ENCODE measurements at places on chromosomes 6 and 20.

DNA sequence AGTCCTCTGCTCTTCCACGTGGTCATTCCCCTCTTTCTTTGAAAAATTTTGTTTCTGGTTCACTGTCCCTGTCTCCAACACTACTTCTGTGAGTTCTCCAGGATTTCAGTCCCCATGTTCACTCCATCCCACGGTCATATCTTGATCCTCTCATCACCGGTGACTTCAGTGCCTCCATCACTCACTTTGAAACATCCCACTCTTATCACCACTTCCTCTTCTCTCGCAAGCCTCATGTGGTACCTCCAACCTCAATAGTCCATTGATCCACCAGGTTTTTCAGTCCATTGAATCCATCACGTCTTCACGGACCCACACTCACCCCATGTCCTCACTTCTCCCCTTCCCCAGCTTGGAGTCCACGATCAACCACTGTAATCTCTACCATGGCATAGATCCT is 64.8 kb downstream of the CARMIL1 start:
- DNase-seq: no peak

- no peak for DNase-seq
Observed at GRCh38 chr6:98669371-98669770, 165.0 kb upstream of the POU3F2 start.

- DNase-seq: no peak
Observed at GRCh38 chr6:21752054-21752811, 158.7 kb downstream of the SOX4 start.

DNA sequence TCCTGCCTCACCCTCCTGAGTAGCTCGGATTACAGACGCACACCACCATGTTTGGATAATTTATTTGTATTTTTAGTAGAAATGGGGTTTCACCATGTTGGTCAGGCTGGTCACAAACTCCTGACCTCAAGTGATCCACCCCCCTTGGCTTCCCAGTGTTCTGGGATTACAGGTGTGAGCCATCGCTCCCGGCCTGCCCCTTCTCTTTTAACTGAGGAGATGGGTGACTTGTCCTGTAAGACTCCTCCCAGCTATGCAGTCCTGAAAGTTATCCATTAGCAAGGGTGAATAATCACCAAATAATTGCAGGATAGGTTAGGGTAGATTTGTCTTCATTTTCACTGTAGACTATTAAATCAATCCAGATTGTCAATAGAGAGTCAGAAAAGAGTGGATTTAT is 40.5 kb upstream of the JARID2 start:
- DNase-seq: no peak

DNA sequence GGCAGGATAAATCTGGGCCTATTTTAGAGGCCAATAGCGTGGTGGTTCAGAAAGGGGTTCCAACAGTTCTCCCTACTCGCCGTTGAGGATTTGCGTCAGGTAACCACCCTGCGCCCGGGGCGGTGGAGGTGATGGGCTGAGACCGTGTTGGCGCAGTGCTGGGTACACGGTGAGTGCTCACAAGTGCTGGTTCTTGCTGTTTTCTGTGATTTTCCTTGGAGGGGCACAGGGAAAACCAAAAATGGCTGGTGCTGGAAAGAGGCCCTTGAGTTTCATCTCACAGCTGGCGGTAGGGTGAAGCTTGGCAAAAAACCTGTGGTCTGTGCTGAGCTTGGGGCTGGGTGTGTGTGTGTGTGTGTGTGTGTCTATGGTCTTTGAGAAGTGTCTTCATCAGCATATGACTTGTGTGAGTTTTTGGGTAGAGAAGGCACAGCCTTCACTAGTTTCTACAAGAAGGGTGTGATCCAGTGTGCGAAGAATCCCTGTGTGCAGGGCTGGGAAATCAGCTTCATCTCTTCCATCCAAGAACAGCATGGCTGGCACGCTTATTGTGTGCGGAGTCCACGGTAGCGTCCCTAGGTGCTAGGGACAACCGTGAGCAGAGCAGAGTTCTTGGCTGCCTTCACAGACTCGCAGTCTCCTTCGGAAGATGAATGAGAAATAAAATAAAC is 35.3 kb upstream of the SCRT2 start:
- DNase-seq: no peak

GRCh38 chr6:32439602-32440214 is at the start of gene HLA-DRA:
Gene HLA-DRA (plus strand): TSS chr6:32439887. CDS start chr6:32439951, 64 bp downstream.
- DNase-seq: no peak

- DNase-seq: no peak
Observed at GRCh38 chr6:124791156-124791555, 171.1 kb upstream of the RNF217 start.

GRCh38 chr6:26270903-26271667 is 93.9 kb upstream of the BTN3A2 start:
- peak; percentile 56 for DNase-seq

DNA sequence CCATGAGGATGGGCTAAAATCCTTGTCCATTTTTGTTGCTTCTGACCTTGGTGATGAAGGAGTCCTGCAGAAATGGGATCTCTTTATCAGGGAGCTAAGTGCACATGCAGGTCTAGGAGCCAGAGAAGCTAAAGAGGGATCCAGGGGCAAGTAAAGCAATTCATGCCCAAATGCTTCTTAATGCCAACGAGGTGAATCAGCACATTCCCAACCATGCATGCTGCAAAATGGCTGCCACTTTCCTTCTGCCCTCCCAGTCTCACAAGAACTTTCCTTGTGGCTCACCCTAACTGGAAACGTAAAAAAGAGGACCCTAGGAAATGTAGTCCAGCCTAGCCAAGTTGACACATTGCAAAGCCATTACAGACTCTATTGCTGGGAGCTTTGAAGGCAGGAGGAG is 298.4 kb downstream of the MAFB start:
- no peak for DNase-seq

DNA sequence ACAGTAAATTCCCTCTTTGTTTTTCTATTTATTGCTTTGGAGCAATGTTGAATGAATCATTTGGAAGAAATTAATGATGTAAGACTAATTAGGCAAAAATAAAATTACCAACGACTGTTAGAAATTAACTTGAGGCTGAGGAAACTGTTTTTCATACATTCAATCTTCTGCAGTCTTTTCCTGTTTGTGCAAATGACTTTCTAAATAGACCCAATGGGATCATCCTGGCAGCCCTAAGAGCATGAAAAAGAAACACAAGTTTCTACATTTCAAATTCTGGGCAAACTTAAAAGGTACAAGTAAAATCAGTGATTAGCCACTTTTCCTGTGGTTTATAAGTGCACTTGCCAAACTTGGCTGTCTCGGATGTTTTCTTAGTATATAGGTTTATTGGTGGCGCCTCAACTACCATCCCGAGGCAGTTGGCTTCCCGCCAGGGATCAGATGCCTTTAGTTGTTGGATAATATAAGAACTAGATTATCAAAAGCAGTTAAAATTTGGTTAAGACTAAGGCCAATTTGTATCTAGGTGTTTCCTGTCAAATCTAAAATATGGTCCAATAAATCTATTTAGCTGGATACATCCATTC is 181.2 kb downstream of the ISM1 start:
- DNase-seq: no peak

- DNase-seq: no peak
Observed at GRCh38 chr6:118306392-118307238, 241.5 kb upstream of the PLN start.

DNA sequence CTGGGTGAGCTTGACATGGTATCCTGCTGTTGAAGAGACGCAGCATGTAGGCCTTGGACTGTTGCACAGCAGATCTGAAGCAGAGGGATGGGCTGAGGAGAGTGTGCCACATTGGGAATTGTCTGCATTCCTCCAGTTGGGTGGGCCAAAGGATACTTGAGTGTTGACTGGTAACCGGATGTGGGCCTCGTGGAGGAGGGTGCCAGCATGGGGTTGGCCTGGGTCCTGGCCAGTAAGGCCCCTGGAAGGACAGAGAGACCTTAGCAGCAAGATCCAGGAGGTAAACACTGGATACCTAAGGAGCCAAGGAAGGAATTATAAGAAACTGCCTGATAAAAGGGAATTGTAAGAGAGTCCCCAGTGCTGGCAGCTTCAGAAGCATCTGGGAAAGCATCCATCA is 76.9 kb downstream of the FIG4 start:
- DNase-seq: no peak

DNA sequence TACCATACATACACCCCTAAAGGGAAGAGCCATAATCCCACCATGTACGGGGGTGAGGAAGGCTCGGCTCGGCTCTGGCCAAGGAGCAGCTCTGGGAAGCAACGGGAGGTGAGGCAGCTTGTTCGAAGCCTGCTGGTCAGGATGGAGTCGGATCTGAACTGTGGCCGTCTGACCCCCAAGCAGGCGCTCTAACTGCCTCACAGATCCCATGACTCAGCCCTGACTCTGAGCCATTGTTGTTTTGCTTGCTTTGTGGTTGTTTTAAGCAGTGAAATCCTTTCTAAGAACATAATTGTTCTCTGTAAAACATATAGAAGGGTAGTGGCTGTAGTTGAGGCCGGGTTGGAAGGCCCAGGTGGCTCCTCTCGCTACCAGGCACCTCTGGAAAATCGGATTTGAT is 10.9 kb downstream of the C6orf132 start:
- DNase-seq: no peak

DNA sequence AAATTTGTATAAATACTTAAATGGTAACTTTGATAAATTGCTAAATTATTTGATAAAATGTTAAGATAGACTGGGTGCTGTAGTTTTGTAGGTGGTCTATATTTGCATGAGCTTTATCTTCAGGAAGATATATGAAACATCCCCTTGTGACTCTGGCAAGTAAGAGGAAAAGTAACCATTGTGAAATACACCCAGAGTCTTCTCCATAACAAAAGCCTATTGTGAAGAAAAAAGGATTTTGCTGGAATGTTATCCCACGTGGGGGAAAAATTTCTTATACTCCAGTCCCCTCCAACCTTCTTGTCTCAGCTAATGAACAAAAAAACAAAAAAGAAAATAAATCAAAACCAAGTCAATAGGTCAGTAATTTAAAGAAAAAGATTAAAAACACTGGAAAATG is 600.7 kb downstream of the HDGFL1 start:
- DNase-seq: no peak

GRCh38 chr6:19325335-19325789 is 511.8 kb upstream of the ID4 start:
- no peak for DNase-seq

- no peak for DNase-seq
Observed at GRCh38 chr6:36605143-36605542, 11.0 kb downstream of the SRSF3 start.

- DNase-seq: no peak
Observed at GRCh38 chr6:1091900-1092299, 220.0 kb upstream of the FOXQ1 start.
